ENCODE measurements at places on chromosomes 6 and 20.

DNA sequence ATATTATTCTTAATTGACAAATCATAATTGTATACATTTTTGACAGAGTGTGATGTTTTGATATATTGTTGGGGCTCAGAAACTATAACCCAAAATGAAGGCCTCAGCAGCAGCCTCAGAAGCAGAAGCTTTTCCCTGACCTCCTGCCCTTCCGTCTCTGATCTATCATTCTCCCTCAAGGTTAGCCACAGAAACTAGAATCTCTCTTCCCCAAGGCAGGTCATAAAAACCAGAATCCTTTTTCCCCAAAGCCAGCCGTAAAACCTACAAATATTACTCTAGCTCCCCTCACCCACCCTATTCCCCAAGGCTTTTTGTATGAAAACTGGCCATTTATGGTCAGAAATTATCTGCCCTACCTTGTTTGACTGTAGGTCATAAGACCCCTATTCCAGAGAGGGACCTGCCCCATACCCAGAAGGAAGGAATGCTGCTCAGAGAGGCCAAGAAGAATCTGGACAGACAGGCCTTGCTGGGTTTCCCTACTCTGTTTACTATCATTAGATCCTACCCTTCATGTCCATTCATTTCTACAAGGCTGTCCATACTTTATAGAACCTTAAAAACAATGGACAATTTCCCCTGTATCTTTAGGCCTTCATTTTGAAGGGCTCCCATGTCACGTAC is 14.5 kb downstream of the OR2B2 start:
- H3K27me3 ChIP-seq = no peaks in the 10 kb centered on the region
- DNase-seq = no peak
- peaks cover 19% of the 10 kb centered on the region for H3K4me1 ChIP-seq
- H3K4me3 ChIP-seq = no peak overlapping the region
- H3K27ac ChIP-seq = no peak overlapping the region

DNA sequence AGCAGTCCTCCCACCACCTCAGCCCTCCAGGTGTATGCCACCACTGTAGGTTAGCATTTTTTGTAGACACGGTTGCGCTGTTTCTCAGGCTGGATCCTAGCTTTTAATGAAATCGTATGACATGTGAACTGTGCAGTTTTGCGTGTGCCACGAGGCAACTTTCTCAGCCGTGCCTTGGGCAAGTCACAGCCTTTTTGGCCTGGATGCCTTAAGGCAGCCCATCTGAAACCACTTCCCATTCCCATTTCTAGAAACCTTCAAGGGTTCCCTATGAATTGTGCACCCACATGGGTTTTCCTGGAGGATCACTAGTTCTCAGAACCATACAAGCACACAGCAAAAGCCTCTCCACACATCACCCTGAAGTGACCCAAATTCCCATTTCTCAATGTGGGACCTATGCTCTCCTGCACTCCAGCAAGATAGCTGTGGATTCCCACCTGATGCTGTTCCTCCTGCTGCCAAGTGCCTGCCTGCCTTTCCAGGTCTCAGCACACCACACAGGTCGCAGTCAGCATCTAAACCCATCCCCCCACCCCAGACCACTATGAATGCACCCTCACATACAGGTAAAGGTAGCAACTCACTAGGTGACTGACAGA is 28.9 kb downstream of the SNX5 start:
- H3K4me1 ChIP-seq = peaks cover 17% of the 10 kb centered on the region
- peaks cover 28% of the 10 kb centered on the region for H3K36me3 ChIP-seq
- no peaks in the 10 kb centered on the region for H3K27me3 ChIP-seq

DNA sequence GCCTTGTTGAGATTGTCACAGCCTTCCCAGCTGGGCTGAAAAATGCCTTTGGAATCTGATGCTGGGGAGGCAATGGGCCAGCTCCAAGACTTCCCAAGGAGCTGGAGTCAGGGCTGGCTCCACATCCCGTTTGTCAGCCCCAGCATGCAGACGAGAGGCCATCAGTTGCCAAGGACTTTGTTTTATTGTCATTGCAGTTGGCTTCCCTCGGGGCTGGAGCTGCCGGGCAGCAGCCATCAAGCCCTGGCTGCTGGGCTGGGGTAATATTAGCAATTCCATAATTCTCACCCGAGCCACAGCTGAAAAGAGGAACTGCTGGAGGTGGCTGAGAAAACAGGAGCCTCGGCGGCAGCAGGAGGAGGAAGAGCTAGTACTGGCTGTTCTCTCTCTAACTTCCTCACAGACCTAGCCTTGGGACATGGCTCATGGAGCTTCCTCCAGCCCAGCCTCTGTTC is 182.5 kb downstream of the CDC5L start:
- H3K27me3 ChIP-seq = no peaks in the 10 kb centered on the region
- no peak for DNase-seq
- H3K4me1 ChIP-seq = no peaks in the 10 kb centered on the region
- no peak overlapping the region for H3K4me3 ChIP-seq

DNA sequence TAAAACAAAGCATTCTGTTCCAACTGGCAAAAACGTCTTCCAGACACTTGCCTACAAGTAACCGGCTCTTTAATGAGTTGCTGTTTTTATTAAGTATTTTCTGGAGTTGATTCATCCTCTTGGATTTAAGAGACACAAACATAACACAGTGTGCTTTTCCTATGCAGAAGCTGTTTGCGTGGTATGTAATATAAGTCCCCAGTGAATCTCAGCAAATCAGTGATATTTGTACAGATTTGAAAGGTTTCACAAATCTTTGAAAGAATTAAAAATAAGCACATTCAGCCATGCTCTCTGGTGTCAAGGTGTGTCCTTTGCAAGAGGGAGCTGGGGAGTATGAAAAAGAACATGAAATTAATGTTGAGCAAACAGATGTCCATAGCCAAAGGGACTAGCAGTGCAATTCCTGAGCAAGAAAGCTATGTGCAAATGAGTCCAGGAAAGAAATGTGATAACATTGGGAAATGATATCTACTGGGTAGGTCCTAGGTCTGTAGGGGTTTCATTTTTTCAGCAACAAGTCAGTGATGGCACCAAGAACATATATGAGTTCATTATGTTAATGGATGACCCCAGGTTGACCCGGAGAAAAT is 170.1 kb upstream of the PHACTR1 start:
- H3K27ac ChIP-seq = no peak overlapping the region
- no peaks in the 10 kb centered on the region for H3K27me3 ChIP-seq
- H3K4me1 ChIP-seq = no peaks in the 10 kb centered on the region
- no peaks in the 10 kb centered on the region for H3K36me3 ChIP-seq
- H3K4me3 ChIP-seq = no peak overlapping the region

DNA sequence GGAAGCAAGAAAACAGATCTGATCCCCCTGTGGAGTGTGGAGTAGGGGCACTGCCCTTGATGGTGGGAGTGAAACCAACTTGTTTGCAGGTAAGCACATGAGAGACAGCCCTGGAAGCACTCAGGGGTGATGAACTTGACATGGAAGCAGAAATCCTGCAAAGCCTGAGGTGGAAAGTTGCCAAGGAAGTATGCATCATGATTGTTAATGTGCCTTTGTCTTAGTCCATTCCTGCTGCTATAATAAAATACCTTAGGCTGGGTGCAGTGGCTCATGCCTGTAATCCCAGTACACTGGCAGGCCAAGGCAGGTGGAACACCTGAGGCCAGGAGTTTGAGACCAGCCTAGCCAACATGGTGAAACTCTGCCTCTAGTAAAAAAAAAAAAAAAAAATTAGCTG is 40.2 kb upstream of the IFNGR1 start:
- H3K4me3 ChIP-seq = no peak overlapping the region
- no peak overlapping the region for H3K27ac ChIP-seq
- no peak for DNase-seq
- peaks cover 33% of the 10 kb centered on the region for H3K4me1 ChIP-seq
- H3K36me3 ChIP-seq = no peaks in the 10 kb centered on the region

DNA sequence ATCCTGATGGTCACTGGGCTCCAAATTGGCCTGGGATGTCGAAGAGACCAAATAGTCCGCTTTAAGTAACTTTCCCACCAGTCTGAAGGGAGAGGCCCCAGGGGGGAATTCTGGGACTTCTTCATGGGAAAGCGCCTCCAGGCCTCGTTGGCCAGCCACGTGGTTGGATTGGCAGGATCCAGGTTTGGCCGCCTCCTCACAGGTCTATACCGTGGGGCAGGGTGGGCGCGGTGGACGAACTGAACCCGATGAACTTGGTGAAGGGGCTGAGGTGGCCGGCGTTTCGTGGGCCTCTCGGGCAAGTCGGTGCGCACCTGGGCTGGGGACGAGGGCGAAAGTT is 297 bp downstream of the POM121L2 start:
- H3K4me3 ChIP-seq = peak overlapping the region; percentile 54
- H3K36me3 ChIP-seq = no peaks in the 10 kb centered on the region
- DNase-seq = no peak
- H3K4me1 ChIP-seq = peaks cover 13% of the 10 kb centered on the region
- peaks cover 44% of the 10 kb centered on the region for H3K27me3 ChIP-seq
- H3K27ac ChIP-seq = no peak overlapping the region

Measured in natural killer cell (primary cell).